ENCODE measurements at places on chromosomes 12 and 14.

DNA sequence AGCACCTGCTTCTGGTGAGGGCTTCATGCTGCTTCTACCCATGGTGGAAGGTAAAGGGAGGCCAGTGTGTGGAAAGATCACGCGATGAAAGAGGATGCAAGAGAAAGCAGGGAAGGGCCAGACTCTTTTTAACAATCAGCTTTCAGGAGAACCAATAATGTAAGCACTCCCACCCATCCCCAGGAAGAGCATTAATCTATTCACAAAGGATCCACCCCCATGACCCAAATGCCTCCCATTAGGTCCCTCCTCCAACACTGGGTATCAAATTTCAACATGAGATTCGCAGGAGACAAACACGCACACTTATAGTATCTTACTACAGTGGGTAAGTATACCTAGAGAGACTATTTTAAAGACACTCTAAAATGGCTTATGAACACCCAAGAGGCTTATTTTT, 80.5 kb upstream of the TMCC3 start:
- no peak for DNase-seq

DNA sequence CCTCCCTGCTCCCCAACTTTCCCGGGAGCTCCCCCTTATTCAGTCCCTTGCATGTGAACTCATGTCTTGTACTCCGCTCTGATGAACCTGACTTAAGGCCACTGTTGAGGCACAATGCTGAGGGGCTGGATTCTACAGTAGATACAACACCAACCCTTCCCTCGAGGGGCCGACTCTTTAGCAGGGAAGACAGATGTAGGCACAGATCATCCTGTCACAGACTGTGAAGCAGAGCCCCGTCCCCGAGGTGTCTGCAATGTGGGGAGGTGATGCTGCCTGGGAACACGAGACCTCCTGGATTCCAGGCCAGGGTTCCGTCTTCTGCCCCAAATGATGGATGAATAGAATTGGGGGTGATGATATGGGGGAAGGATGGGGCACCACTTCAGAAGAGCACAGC, 175.1 kb downstream of the CHST11 start:
- DNase-seq = no peak

- DNase-seq = no peak
Observed at GRCh38 chr14:102504328-102504999, 5.1 kb downstream of the ANKRD9 start.

DNA sequence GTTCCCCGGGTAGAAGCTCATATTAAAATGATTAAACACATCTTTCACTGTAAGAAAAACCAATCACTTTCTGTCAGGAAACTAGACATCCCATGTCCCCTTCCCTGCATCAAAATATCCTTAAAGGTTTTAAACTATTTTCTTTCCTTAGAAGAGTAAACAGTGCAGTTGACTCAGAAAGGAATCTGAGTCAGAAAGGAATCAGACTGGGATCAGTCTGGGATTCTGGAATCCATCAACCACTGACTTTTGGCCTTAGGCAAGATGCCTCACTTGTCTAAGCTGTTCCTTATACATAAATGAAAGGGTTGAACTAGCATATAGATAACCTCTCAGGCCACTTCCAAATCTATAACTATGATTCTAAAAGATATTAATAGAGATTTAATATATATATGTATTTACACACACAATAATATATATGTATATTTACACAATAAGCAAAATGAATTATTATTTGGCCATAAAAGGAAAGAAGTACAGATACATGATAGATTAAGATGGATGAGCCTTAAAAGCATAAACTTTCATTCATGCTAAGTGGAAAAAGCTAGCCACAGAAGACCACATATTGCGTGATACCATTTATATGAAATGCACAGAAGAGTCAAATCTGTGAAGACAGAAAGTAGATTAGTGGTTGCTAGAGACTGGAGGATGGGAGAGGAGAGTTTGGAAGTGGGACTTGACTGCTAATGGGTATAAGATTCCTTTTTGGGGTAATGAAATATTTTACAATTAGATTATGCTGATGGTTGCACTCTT, 114.4 kb downstream of the SLC38A1 start:
- no peak for DNase-seq

- no peak for DNase-seq
Observed at GRCh38 chr14:71623939-71624338, 308.3 kb upstream of the RGS6 start.

GRCh38 chr12:128137140-128137539, 129.8 kb upstream of the TMEM132C start:
- peak; percentile 55 for DNase-seq

DNA sequence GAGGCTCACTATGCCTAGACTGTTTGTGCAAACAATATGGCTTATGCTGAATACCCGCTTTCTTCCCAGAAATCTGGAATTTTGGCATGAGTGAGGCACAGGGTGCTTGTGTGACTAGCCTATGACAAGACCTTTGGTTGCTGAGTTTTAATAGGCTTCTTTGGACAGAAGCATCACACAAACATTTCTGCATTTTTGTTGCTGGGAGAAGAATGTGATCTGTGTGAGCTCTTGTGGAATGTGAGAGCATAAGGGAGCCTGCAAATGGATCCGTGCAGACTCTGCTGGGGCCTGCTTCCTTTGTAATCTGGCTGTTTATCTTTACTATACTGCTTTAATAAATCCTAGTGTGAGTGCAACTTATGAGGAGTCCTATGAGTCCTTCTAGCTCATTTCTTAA, 83.0 kb upstream of the ZDHHC17 start:
- no peak for DNase-seq

- DNase-seq = no peak
Observed at GRCh38 chr12:42234970-42235369, 3.1 kb downstream of the YAF2 start.

DNA sequence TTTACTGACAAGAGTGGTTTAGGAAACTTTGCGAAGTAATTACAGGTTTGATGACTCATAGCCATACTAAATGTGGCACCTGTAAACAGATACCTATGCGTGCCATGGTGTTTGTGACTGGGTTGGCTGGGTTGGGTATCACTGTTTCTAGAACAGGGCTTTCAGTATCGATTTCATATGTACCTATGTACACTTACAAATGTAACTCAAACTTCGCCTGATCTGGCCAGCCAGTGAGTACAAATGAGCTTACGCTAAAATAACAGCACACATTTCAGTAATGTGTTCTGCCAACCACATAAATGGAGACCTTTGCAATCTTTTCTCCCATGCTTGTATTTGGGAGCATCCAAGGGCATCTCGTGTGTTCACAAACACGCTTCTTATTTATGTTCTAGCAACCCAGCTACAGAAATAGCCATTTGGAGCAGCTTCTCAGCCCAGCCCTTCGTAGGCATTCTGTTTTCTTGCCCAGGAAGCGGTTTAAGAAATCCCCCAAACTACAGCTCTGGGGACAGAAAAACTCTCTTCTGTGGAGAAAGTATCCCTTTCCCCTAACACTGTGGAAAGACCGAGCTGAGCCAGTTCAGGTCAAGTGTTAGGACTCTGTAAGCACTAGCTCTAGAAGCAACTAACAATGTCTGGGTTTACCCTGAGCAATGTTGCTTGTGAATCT, 42.3 kb upstream of the MDM1 start:
- peak; percentile 96 for DNase-seq

DNA sequence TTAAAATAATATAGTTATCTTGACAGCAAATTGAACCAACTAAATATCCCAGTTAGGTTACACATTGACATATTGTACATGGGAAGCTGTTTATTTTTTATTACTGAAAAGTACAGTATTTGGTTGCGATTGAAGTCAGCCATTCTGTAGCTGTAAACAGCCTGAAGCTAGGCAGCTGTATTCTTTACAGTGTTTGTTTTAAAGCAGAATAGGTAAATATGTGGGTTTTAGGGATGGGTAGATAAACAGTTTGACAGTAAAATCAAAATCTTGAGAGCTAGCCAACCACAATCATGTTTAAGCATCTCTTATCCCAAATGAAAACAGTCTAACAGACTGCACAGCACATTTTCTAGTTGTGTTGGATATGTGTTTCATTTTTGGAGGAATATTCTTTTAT, 45.7 kb downstream of the TTC6 start:
- DNase-seq = no peak

GRCh38 chr14:52961060-52961639, 10.3 kb upstream of the FERMT2 start:
- peak; percentile 83 for DNase-seq

- DNase-seq = no peak
Observed at GRCh38 chr12:77625441-77625840, 205.3 kb upstream of the NAV3 start.

DNA sequence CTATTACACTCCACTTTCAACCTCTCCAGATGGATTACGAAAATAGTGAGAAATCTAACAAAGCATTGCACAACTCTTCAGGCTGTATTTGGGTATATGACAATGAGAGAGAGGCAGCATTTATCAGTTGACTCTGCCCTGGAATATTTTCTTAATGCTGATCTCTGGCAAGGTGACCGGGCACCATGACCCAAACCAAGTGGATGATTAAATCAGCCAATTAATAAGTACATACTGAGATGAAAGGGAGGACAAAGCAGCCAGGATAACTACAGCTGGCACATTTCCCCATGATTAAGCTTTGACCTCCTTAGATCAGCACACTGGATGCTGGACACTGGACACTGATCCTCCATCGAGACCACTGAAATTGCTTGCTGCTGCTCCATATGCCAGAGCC, 218.2 kb downstream of the ASCL1 start:
- DNase-seq = no peak

- DNase-seq = peak; percentile 75
Observed at GRCh38 chr14:105021656-105022275, 883 bp upstream of the CDCA4 start.

DNA sequence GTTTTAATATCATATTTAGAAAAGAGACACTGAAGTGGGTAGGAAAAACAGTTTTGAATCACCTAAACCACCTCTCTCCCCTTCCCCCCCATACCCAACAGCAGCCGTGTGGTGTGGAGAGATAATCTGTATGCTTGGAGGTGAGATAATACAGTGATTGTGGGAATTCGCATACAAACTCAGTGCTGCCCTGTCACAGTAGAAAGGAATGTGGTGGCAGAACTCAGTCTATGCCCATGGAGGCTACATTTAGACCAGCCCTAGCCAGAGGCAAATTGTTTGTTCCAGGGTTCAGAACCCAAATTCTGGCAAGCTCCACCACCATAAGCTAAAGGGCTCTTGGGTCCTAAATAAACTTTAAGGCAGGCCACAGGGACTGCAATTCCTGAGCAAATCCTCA, 827.0 kb downstream of the C12orf50 start:
- no peak for DNase-seq

- DNase-seq = no peak
Observed at GRCh38 chr12:68007033-68007432, 17.8 kb downstream of the IFNG-AS1 start.

GRCh38 chr14:35140718-35141581, 18.6 kb downstream of the PRORP start:
- DNase-seq = peak; percentile 34

DNA sequence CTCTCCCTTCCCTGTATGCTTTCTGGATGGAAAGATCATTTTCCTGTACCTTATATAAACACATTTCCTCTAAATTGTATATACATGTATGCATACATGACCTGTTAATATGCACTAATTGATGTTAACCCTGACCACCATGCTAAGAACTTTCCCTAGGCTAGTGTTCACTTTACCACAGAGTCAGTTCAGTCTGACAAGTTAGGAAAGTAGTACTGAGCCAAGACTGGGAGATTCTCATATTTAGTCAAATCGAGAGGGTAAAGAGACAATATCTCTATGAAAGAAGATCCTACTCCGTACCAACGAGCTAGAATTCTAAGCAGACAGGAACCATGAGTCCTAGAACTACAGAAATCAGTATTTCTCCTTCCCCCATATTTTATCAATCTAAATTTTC, 36.8 kb downstream of the ATF7 start:
- DNase-seq = peak; percentile 52

DNA sequence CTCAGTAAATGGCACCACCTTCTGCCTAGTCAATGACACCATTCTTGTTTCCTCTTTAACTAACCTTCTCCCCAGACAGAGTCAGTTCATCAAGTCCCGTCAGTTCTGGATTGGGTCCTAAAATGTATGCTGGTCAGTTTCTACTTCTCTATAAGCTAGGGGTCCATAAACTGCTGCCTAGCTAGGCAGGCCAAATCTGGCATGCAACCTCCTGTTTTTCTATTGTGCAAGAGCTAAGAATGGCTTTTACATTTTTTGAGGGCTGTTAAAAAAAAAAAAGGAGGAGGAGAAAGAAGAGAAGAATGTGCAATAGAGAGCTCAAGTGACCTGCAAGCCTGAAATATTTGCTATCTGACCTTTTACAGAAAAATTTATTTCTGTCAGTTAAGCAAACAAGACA, 6.4 kb upstream of the TMED10 start:
- DNase-seq = no peak

- no peak for DNase-seq
Observed at GRCh38 chr14:78154827-78155226, 15.3 kb upstream of the NRXN3 start.

DNA sequence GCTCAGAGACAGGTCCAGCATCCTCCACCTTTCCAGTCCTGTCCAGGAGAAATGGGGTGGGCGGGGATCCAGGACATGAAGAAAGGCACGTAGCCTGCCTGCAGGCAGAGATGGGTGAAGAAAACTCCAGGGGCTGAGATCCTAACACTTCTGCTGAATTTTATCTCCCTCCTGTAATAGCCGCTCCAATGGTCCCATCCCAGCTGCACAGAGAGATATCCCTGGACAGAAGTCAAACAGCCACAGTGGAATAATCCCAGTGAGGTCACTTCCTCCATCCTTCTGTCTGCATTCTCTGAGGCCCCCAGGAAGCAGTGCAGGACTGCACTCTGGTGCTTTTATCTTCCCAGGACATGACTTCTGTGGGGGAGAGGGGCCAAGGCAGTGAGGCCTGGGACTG, 26.3 kb downstream of the KRT18 start:
- no peak for DNase-seq

GRCh38 chr12:91896286-91897024, 249.2 kb downstream of the BTG1 start:
- DNase-seq = no peak

- no peak for DNase-seq
Observed at GRCh38 chr14:93884950-93885349, 42.2 kb upstream of the FAM181A start.

DNA sequence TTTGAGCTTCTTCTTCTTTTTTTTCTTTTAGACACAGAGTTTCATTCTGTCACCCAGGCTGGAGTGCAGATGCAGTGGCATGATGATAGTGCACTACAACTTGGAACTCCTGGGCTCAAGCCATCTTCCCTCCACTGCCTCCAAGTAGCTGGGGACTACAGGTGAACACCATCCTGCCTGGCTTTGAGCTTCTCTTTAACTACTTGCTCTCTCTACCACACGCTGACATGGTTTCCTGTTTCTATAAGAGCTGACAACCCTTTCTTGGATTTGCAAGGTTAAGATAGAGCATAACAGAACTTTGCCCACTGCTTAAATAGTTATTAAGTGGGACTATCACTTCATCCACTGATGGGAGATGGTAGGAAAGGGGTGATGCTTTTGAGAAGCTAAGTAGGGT, 82.4 kb upstream of the SLC38A2 start:
- DNase-seq = no peak

Measured in GM12865 (cell line).